Mucosa of descending colon (tissue), 3 donors: ENCODE measurements at places on chromosomes 6 and 20.
A peak's percentile ranks its signal among the peaks of the same experiment; 100 is the strongest.

GRCh38 chr20:10978019-10978702 lies 304.4 kb upstream of the JAG1 start:
- no peak for DNase-seq

- no peak for DNase-seq
These were observed 5.3 kb downstream of the RIPOR2 start for GRCh38 chr6:24930431-24930871.

GRCh38 chr20:41586772-41587171 lies 31.4 kb downstream of the CHD6 start:
- DNase-seq = no peak

GRCh38 chr6:4656106-4656505 lies 120.1 kb upstream of the CDYL start:
- DNase-seq = no peak

- peak; percentile 78 for DNase-seq
These were observed 1.7 kb downstream of the SOD2 start for GRCh38 chr6:159691133-159691962.

GRCh38 chr6:73586416-73586974 lies 65.7 kb upstream of the EEF1A1 start:
- no peak for DNase-seq

DNA sequence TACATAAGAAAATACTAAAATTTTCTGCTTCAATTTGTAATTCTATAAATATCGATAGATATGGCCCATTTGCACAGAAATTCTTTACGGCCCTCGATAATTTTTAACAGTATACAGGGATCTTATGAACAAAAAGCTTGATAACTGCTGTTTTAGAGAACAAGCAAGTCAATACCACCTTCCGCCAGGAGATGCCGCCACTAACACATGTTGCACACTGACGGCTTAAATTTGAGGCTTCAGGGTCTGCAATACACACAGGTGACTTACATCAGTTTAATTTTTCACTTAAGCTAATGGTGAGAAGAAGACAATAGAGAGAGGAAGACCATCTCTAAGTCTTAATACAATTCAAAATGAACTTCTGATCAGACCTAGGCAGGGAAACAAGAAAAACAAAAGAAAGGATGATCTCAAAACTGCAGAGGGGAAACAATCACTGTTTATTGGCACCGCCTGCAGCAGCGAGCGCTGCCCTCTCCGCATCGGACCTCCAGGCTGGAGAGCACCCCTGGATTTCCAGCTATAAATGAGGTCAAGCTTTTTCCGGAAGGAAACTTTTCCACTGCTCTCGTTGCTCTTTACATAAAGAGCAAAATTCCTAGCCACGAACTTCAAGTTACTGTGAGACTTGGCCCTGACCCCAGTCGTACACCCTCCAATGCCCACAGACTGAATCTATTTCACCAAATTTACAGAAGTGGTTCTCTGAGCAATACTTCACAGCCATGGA lies 53.9 kb downstream of the OTOR start:
- peak; percentile 54 for DNase-seq

DNA sequence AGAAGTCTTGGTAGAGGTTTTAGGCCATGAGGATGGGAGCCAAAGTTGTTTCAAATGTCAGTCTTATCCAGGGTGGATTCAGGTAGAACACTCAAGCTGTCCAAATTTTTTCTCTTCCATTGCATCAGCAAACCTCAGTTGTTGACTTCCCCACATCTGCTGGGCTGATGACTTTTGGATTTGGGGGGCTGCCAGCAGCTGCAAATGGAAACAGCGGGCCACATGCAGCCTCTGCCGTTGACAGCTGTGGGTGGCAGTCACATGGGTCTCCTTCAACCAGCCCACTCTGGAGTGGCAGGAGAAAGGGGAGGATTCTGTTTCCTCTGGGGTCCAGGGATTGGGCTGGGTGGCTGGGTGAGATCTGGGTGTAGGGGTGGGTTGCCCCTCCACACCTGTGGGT lies 5.8 kb upstream of the MLN start:
- no peak for DNase-seq

GRCh38 chr6:24935366-24936152 lies at the start of gene RIPOR2:
TSS of gene RIPOR2 (minus strand) at chr6:24935960. CDS start at chr6:24935898, 62 bp downstream.
- DNase-seq = peak; percentile 78

- DNase-seq = no peak
These were observed 31.4 kb downstream of the PTK7 start for GRCh38 chr6:43107344-43108062.

DNA sequence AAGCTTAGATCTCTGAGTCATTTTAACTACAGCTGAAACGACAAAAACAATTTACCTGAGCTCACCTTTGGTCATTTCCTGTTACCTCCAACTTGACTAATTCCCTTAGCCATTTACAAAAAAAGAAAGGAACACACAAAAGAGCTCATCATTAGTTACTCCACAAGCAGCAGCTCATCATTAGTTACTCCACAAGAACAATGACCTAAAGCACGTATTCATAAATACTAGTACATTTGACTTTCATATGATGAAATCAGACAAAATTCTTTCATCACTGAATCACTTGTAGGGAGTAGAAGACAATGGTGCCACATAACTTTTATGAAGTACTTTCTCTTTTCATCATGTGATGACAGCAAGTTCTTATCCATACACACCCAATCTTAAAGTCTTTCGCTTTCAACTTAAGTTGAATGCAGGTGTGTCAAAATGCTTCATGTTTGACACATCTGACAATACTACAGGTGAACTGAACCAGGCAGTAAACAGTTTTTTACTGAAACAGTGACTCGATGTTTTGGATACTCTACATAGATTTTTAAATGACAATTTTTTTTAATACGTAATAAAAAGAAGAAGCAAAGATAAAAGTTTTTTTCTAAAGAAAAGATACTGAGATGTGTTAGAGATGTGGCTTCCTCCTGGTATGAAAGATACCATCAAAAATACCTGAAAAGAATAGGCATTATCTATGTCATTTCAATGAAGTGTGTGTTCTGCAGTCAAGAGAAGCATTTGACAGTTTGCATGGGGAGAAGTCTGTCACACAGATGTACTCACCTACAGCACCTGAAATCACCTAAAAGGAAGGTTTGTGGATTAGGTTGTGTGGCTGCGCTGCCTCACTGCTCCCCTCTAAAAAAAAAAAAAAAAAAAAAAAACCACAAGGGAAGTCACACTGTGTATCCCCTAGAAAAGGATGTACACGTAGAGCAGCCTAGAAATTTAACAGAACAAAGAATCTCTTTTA lies 109.1 kb downstream of the PRDM1 start:
- DNase-seq = no peak

GRCh38 chr6:165662041-165662748 lies 846 bp downstream of the PDE10A start:
- DNase-seq = no peak

DNA sequence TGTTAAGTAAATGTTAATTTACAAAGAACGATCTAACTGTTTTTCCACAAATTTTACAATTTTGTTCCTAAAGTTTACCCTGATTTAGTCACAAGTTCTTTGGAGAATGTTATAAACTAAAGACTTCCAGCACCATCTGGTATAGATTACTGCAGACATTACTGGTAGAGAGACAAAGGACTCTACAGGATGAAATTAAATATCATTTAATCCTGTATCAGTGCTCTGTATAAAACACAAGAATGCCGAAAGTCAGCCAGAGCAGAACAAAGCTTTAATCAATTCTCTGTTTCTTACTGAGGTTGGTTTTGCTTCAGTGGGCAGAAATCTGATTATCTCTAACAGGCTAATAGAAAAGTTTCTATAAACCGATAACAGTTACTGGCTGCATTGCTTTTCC lies 763.6 kb downstream of the TENT5A start:
- no peak for DNase-seq

GRCh38 chr20:60749804-60750602 lies 502.1 kb upstream of the CDH4 start:
- DNase-seq = no peak

DNA sequence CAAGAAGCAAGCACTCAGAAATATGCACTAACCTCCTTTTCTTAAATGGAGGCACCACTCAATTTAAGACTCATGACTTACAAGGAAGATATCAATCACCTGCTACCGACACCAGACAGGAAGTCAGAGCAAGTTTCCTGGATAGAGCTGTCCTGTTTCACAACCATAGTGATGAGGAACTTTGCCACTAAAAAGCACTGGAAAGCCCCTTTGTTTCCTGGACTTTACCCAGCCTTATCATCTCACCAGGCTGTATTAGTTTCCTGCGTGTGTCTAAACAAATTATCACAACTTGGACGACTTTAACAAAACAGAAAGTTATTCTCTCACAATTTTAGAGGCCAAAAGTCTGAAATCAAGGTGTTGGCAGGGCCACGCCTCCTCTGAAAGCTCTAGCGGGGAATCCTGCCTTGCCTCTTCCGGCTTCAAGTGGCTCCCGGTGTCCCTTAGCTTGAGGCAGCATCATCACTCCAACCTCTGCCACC lies 253.8 kb upstream of the STXBP5 start:
- no peak for DNase-seq

DNA sequence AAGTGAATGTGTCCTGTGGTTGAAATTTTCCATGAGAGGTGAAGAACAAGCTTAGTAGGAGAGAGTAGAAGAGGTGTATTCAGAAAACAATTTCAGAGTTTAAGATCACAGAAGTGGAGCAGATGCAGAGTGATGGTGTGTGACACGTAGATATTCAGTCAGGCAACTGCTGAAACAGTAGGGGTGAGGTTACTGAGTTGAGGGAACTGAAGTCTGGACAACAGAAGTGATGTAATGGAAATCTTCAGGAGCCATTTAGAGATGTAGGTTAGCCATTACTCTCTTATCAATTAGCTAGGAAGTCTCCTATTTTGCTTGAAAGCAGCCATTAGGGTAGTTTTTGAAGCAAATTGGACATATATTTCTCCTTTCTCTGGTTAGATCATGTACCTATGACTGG lies 584.4 kb downstream of the PKHD1 start:
- no peak for DNase-seq

GRCh38 chr20:25750765-25751696 lies 54.4 kb upstream of the ZNF337 start:
- DNase-seq = peak; percentile 69

DNA sequence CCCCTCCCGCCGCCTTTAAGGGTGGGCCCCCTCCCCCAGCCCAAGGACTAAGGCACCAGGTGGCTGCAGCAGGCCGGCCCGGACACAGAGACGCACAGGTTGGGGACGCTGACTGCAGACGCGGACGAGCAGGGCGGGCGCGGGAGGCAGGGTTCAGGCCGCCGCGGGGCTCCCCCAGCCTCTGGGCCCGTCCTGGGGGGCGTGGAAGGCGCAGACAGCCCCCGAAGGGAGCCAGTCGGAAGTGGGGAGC lies 9.3 kb downstream of the DUSP15 start:
- DNase-seq = peak; percentile 52

- DNase-seq = no peak
These were observed 27.5 kb upstream of the BCLAF1 start for GRCh38 chr6:136317021-136317694.

GRCh38 chr6:90219209-90219985 lies 77.2 kb downstream of the BACH2 start:
- DNase-seq = no peak

DNA sequence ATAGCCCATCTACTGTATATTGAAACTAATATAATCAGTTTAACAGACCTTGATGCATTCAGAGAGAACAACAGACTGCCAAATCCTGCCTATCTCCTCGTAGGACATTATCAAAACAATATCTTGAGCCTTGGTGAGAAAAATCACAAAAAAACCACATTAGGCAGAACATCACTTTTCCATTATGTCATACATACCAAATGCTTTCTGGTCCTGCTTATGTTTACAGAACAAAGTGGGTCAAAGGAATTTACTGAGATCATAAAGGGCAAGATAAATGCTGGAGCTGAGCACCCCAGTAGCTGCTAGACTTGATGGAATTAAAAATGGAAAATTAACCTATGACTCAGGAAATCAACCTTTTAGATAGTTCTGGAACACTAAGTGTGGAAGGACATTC lies 195.3 kb upstream of the KCNK16 start:
- DNase-seq = no peak

DNA sequence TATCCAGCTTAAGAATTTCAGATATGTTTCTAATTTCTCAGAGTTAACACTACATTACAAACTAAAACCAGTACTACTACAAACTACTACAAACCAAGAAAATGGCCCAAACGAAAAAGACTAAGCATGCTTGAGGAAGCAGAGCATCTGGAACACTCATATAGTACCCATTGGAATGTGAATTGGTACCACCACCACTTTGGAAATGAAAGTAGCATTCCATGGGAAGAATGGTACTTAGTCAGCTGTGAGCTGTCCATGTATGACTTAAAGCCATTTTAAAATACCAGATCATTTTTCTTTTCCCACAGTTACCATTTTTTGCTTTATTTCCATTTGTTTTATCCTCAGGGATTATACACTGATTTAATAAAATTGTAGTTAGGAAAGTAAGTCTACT lies 30.5 kb downstream of the FBXO9 start:
- no peak for DNase-seq

- no peak for DNase-seq
These were observed 70.4 kb downstream of the DOK5 start for GRCh38 chr20:54545676-54546358.

DNA sequence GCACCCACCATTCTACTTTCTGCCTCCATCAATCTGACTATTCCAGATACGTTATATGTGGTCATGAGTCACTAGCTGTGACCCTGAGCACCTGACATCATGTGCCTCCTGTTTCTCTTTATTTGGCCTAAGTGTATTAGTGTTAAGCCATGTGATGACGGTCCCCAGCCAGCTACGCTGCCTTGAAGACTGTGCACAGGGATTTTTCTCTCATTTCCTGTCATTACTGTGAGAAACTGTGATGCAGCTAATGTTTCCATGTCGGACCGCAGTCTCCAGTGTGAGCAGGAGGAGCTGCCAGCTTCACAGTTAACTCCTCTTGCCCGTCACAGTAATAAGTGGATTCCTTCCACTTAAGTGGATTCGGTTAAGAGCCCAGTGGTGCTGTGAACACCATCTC lies 9.9 kb upstream of the SPATS1 start:
- DNase-seq = no peak

DNA sequence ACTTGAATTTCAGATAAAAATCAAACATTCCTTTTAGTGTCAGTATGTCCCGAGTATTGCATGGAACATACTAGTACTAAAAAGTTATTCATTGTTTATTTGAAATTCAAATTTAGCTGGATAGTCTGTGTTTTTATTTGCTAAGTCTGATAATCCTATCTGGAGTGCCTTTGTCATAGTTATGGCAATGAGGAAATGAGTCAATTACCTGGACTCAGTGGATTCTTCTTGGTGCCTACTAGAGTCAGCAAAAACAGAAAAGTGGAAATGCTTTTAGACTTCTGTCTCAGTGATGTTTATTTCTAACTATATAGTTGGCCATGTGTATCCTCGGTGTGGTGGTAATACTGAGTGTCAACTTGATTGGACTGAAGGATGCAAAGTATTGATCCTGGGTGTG lies 121.3 kb upstream of the EEF1E1 start:
- DNase-seq = no peak

DNA sequence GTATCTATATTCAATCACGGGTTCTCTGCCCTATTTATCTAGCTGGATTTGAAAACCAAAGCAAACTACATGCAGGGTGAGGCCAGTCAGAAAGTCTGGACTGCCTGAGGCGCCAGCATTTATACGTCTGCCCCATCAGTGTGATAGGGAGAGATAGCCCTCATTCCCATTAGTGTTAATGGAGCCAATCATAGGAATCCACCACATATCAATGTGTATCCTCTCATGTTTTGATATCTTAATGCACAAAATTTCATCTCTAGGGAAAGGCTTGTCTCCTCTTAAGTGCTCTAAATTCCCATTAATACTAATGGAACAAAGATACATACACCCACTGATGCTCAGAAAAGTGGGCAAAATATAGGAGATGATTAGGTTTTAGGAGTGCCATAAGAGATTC lies 376.2 kb downstream of the BTBD3 start:
- no peak for DNase-seq
